Muscle of back (tissue), 13 donors: ENCODE measurements at places on chromosomes 16 and 17.
A peak's percentile ranks its signal among the peaks of the same experiment; 100 is the strongest.

- DNase-seq = no peak
Measured at GRCh38 chr17:80671039-80671824, 126.6 kb downstream of the RPTOR start.

DNA sequence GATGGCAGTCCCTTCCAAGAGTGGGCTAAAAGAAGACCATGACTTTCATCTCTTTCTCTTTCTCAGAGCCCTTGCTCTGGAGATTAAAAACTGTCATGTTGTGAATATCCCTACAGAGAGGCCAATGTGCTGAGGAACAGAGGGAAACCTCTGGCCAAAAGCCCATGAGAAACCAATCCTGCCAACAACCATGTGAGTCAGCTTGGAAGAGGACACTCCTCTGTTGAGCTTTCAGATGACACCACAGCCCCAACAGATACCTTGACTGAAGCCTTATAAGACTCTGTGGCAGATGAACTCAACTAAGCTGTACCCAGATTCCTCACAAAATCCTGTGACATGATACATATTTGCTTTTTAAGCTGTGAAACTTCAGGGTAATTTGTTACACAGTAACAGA is 19.6 kb downstream of the CPPED1 start:
- no peak for DNase-seq

DNA sequence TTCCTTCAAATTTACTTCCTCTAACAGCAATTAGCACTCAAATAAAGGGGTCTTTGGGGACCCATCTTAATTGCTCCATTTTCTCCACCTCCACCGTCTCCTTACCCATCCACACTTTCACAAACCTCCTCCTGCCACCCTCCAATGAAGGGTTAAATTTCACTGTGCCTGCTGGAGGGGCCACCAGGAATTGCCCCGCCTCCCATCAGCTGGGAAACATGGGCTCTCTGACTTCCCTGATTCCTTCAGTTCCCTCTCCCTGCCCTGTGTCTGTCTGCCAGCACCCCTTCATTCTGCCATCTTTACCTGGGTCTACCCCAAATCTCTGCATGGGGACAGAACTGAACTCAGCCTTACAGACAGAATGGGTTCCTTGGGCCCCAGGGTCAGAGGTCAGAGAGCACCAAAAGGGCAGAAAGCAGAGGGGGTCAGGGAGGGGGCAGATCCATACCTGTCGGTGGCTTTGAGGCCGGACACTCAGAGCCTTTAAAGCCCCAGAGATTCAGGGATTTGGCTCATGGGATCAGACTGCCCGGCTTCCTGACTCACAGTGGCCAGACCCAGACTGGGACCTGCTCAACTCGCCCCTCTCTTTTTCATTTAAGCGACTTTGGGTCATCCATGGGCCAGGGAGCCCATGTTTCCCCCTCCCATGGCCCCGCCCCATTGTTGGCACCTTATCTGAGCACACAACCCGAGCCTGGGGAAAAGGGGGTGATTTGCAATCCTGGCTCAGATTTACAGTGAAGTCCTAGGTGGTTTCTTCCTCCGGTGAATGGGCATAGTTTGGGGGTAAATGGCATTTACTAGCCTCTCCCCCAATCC is 17.6 kb upstream of the SP2 start:
- DNase-seq = no peak

DNA sequence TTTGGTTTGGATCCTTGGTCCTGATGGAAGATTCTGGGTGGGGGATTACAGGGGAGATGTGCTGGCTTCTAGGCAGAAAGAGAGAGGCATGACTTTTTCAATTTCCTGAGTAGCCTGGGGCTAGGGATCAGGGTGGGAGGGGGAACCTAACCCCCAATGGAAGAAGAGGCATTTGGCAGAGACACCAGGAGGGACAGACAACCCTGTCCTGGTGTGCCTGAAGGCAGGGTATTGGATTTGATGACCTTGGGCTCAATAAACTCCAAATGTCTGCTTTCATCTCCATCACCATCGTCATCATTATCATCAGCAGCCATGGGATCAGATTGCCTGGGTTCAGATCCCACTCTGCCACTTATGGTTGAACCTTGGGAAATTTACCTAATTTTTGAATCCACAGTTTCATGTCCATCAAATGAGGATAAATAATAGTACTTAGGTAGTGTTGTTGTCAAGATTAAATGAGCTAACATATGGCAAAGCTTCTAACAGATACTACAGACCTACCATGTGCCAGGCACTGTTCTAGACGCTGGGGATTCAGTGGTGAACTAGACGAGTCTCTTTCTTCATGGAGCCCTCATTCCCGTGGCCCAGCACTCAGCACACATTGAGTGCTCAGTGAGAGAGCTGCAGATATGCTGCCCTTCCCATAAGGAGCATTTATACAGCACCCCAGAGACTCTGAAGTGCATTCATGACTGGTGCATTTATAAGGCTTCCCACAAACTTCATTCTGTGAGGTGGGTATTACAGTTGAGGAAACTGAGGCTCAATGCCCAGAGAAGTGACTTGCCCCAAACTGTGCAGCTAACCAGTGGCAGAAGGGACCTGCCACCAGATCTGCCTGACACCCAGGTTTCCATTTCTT is 26.8 kb downstream of the IGFBP4 start:
- DNase-seq = no peak

GRCh38 chr17:40260528-40260927 is 27.2 kb upstream of the CDC6 start:
- DNase-seq = no peak

DNA sequence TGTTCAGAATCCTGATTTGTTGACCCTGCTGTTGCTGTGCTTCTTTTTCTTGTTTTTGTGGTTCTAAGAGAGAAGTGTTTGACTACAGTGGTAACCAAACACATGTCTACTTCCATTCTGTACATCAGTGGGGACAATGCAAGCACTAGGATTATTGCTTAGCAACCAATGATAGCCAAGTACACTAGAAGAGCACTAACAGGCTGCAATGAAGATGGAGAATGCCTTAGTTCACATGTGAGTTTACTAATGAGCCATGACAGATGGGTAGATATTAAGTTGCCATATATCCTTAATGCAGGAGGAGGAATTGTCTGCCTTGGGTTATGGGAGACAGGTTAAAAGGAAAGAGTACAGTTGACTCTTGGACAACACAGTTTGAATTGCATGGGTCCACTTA is 8.3 kb downstream of the EFCAB5 start:
- no peak for DNase-seq

- no peak for DNase-seq
Measured at GRCh38 chr17:31509805-31510177, 118.3 kb downstream of the RAB11FIP4 start.

DNA sequence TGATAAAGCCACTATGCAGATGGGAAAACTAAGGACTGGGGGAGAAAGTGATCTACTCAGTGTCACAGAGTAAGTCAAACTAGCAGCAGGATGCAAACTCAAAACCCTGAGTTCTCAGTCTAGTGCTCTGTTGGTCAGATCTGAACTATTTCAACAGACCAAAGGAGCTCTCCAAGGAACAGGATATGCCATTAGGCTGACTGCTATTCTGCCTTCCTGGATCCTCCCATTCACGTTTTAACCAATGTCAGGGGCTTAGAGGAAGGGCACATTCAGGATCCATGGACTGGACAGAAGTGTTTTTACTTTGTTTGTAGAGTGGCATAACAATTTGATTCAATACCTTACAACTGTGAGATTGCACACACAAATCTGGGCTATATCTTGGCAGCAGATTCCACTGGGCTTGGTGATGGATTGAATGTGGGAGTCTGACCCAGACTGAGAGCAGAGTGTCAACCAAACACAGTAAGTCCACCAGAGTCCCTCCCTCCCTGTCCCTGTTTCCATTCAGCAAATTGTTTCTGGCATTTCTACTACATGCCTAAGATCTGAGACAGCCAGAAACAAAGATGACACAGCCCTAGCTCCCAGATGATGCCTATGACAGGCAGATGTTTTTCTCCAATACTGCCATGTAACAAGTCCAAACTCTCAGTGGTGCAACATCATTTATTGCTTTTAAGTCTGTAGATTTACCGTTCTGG is 337.8 kb upstream of the CDH5 start:
- DNase-seq = peak; percentile 86

DNA sequence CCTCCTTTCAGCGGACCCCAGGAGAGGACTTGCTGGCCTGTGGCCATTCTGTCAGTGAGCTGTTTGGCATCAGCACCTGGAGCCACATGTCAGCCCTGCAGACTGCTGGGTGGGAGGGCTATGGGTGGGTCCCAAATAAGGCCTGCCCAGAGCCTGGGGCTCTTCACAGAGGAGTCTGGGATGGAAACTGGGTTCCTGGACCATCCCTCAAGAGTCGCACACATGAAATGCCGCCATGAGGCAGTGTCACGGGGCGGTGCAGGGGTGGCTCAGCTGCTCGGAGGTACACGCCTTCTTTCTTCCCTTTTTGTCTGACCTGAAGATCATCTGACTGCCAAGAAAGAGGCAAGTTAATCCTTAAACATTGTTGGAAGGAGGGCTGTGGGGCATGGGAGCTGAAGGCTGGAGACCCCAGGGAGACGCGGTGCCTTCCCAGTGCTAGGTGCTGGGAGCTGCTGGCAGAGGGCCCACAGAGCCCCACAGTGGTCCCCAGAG is 14.8 kb downstream of the MPRIP start:
- DNase-seq = no peak

GRCh38 chr17:69066482-69066881 is 5.8 kb upstream of the ABCA9 start:
- DNase-seq = no peak

- no peak for DNase-seq
Measured at GRCh38 chr16:86167061-86167460, 268.1 kb downstream of the IRF8 start.

DNA sequence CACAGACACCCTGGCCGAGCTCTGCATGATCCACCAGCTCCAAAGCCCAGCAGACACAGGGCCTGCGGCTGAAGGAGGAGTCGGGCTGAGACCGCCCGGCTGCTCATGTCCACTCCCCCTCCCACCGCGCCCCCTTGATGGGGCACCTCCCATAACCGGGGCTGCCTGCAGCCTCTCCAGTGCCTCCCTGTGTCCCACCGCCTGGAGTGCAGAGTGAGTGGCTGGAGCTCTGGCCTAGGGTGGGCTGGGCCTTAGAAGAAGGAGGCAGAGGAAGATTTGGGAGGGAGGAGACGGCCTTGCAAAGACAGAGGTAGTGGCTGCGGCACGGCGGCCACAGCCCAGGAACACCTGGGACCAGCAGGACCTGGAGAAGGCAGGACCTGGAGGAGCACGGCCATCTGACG is 4.0 kb downstream of the CBFA2T3 start:
- no peak for DNase-seq

- DNase-seq = no peak
Measured at GRCh38 chr17:48330421-48330820, 99.6 kb downstream of the SKAP1 start.

GRCh38 chr17:67323445-67323844 is 42.9 kb downstream of the PSMD12 start:
- DNase-seq = no peak

- no peak for DNase-seq
Measured at GRCh38 chr17:58307468-58308172, 21.0 kb downstream of the TSPOAP1 start.

- no peak for DNase-seq
Measured at GRCh38 chr17:17538417-17539391, 42.5 kb upstream of the RASD1 start.

DNA sequence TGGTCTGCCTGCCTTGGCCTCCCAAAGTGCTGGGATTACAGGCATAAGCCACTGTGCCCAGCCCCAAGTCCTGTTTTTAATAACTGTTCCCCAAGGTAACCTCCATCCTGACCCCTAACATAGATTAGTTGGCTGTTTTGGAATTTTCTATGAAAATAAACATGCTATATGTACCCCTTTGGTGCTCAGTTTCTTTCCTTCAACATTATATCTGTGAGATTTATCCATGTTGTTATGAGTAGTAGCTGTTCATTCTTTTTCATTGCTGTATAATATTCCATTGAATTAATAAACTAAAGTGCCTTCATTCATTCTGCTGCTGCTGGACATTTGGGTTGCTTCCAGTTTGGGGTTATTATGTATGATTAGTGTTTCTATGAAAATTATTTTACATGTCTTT is 26.3 kb upstream of the FMNL1 start:
- no peak for DNase-seq

DNA sequence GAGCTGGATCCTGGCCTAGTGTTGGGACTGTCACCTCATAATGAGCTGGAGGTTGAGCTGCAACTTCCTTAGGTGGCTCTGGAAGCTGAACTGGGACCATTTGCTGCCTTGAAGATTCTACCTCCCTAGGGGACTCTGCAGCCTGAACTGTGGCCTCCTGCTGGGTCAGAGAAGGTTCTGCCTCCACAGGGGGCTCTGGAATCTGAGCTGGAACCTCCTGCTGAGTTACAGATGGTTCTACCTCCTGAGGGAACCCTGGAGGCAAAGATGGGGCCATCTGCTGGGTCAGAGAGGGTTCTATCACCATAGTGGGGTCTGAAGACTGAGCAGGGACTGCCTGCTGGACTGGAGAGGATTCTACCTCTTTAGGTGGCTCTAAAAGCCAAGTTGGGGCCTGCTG is 46.6 kb upstream of the NF1 start:
- DNase-seq = no peak

GRCh38 chr16:15606518-15607220 is 36.3 kb downstream of the MARF1 start:
- DNase-seq = no peak

DNA sequence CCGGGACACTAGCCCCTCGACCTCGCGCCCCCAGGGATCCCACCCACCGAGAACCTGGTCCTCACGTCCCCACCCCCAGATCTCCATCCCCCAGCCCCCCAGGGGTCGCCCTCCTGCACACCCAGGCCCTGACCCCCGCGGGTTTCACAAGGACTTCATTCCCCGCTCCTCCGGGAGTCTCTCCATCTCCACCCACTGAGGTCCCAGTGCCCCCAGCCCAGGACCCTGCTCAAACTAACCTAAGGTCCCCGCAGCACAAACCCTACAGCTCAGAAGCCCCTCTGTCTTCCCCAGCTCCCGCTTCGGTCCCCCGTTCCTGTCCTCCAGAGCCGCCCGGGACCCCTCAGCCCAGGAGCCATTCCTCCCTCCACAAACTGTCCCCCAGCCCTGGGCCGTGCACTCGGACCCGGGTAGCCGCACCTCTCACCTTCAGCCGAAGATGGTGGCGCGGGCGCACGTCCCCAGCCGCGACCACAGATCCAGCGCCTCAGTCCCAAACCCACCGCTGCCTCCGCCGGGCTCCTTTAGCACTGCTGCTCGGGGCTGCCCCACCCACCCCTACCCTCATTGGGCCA is at the start of gene MYH10:
MYH10 (minus strand) TSS at position 499 of the 575 bp plus-strand sequence. CDS start 7,479 bp downstream, outside the sequence.
- DNase-seq = no peak
